ENCODE measurements at places on chromosomes 3 and 15.
A peak's percentile ranks its signal among the peaks of the same experiment; 100 is the strongest.

- peak; percentile 32 for DNase-seq
Observed at GRCh38 chr15:70556151-70556741, 207.1 kb downstream of the UACA start.

GRCh38 chr3:169131690-169132464 is 531.6 kb downstream of the MECOM start:
- DNase-seq = no peak

DNA sequence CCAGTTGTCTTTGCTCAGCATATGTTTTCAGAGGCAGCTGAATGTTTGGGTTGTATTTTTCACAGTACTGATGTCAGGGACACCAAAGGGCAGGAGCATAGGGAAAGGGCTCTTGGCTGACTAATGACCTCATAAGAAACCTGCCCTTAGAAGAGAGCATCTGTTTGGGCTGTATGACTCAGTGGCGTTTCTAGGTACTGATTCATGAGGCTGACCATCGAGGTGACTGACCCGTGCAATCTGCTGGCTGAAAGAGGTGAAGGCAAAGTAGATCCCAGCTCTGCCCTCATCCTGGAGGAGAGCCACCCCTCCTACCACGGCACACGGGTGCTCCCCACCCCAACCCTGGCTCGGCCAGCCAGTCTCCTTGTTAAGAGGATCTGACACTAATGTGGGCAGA is 8.3 kb downstream of the LMCD1 start:
- no peak for DNase-seq

GRCh38 chr15:38682363-38682762 is 117.7 kb upstream of the RASGRP1 start:
- DNase-seq = no peak

All from suppressor macrophage (primary cell).